Activated T-cell treated with anti-CD3 and anti-CD28 coated beads, Interleukin-2, amount 50 U/mL, for 72 hours (primary cell): ENCODE measurements at places on chromosomes 13 and 19. TPM values are rescaled to one million over a fixed set of nuclear protein-coding genes. Genes with fewer than 3 reads are reported as not detected.
A peak's percentile ranks its signal among the peaks of the same experiment; 100 is the strongest.

GRCh38 chr19:19259741-19260140 lies 13.4 kb downstream of the TM6SF2 start:
- peaks cover 11% of the 10 kb centered on the region for H3K4me1 ChIP-seq
- H3K27ac ChIP-seq = no peak overlapping the region
- H3K36me3 ChIP-seq = no peaks in the 10 kb centered on the region
- no peak overlapping the region for H3K4me3 ChIP-seq
- no peak for DNase-seq

CYP2A13 gene
- total RNA-seq = not detected

BEST2 gene
- not detected for total RNA-seq

ACP7 gene
- not detected for total RNA-seq

- DNase-seq = no peak
- no peak overlapping the region for H3K4me3 ChIP-seq
- H3K27me3 ChIP-seq = peaks cover 38% of the 10 kb centered on the region
- no peaks in the 10 kb centered on the region for H3K4me1 ChIP-seq
Measured at GRCh38 chr13:42753697-42754096, 27.7 kb upstream of the FAM216B start.

- peaks cover 12% of the 10 kb centered on the region for H3K36me3 ChIP-seq
- H3K27ac ChIP-seq = peak within 1 kb of the TSS; percentile 98
Measured at GRCh38 chr19:6737284-6737872, at the start of gene GPR108. TSS of gene GPR108 (minus strand) at chr19:6737580. CDS start at chr19:6737576, 4 bp downstream.

COX7A1 gene
- not detected for total RNA-seq

- no peak overlapping the region for H3K27ac ChIP-seq
- H3K27me3 ChIP-seq = no peaks in the 10 kb centered on the region
- peaks cover 4% of the 10 kb centered on the region for H3K4me1 ChIP-seq
- peaks cover 2% of the 10 kb centered on the region for H3K36me3 ChIP-seq
- H3K4me3 ChIP-seq = no peak overlapping the region
Measured at GRCh38 chr19:58354478-58355030, 1.3 kb upstream of the A1BG start.

DZIP1 gene
- 0.31 TPM for total RNA-seq

DNA sequence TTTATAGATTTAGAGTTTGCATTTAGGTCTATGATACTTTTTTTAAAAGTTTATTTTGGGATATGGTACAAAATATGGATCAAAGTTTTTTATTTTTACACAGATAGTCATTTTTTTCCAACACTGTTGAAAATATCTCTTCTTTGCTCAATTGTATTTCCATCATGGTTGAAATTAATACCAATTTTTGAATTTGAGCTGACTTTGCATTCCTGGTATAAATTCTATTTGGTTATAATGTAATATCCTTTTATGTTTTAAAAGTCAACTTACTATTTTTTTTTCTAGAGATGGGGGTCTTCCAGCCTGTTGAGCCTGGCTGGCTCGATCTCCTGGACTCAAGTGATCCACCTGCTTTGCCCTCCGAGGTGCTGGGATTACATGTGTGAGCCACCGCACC lies 620.1 kb downstream of the OLFM4 start:
- no peaks in the 10 kb centered on the region for H3K4me1 ChIP-seq
- H3K27ac ChIP-seq = no peak overlapping the region
- no peak overlapping the region for H3K4me3 ChIP-seq
- H3K36me3 ChIP-seq = peaks cover 1% of the 10 kb centered on the region

DNA sequence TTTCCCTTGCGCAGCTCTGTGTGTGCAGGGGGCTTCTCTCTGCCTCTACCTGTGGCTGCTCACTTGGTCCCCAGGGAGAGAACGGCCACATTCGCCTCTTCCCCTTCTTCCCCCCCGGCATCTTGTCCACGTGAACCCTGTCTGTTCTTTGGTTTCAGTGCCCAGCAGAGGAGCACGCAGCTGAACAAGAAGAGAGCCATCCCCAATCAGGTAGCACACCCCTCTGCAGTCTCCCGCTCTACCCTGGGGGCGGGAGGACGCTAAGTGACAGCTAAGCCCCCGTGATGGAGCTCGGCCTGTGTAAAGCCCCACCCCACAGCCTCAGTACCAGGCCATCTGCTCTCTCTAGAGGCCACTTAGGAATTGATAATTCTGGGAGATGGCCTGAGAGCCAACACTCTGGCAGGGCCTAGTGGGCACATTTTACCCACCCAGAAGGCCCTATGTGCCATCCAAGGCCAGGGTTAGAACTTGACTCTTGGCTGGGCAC lies 30.2 kb downstream of the TMED1 start:
- no peak for DNase-seq
- peaks cover 18% of the 10 kb centered on the region for H3K36me3 ChIP-seq

DNA sequence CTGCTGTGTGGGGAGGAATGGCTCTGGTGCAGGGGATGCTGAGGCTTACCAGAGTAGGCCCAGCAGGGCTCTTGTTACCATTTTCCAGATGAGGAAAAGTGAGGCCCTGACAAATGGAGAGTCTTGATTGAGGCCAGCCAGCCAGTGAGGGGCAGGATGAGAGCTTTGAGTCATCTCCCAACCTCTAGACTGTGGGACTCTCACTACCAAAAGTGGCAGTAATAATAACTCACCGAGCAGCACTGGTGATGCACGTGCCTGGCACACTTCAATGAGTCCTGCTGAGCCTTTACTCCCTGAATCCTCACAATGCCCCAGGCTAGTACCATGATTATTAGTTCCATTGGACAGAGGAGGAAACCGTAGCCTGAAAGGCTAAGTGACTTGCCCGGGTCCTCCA lies 7.8 kb downstream of the CIC start:
- H3K27ac ChIP-seq = no peak overlapping the region
- H3K4me1 ChIP-seq = peaks cover 50% of the 10 kb centered on the region
- peak; percentile 27 for DNase-seq
- H3K27me3 ChIP-seq = no peaks in the 10 kb centered on the region

DNA sequence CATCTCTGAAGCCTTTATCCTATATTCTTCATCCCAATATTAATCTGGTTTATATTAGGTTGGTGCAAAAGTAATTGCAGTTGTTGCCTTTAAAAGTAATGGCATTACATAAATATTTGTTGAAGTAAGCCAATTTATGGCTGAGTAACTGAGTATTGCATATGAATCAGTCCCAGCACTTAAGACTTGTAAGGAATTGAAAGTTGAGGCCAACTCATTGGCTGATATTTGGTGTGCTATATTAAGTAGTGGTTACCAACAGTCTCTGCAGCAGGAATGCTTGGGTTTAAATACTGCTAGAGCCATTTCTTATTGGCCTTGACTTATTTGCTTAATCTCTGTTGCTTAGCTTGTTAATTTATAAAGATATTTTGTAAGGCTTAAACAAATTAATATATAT lies 460.7 kb downstream of the GPC6 start:
- no peak for DNase-seq
- no peaks in the 10 kb centered on the region for H3K4me1 ChIP-seq
- H3K36me3 ChIP-seq = no peaks in the 10 kb centered on the region
- no peaks in the 10 kb centered on the region for H3K27me3 ChIP-seq
- H3K27ac ChIP-seq = no peak overlapping the region
- H3K4me3 ChIP-seq = no peak overlapping the region

- peaks cover 5% of the 10 kb centered on the region for H3K36me3 ChIP-seq
- peak overlapping the region; percentile 78 for H3K4me3 ChIP-seq
- peaks cover 11% of the 10 kb centered on the region for H3K27me3 ChIP-seq
Measured at GRCh38 chr19:15469513-15470297, 5.4 kb upstream of the RASAL3 start.

DNA sequence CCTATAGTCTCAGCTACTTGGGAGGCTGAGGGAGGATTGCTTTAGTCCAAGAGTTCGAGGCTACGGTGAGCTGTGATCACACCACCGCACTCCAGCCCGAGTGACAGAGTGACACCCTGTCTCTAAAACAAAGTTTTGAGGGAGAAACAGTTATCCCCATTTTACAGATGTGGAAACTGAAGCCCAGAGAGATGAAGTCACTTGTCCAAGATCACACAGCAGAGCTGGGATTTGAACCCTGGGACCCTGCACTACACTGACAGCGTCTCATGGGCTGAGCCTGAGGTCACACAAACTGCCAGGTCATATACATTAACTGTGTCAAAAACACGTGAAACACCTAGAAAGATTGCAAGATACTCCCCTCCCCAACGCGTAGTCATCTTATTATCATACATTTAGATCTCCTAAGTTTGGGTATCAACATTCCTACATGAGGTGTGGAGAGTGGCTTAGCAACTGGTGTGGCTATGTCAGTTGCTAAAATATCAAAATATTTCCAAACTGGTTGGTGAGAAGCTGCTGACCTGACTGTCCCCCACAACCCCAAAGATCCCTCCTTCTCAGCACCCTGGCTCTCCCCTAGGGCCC lies 8.2 kb downstream of the FCGBP start:
- no peak for DNase-seq
- no peak overlapping the region for H3K27ac ChIP-seq
- no peak overlapping the region for H3K4me3 ChIP-seq
- H3K4me1 ChIP-seq = peaks cover 10% of the 10 kb centered on the region
- H3K36me3 ChIP-seq = no peaks in the 10 kb centered on the region
- H3K27me3 ChIP-seq = no peaks in the 10 kb centered on the region

LGI4 gene
- total RNA-seq = 0.72 TPM

- H3K4me1 ChIP-seq = no peaks in the 10 kb centered on the region
- no peaks in the 10 kb centered on the region for H3K27me3 ChIP-seq
- no peak overlapping the region for H3K4me3 ChIP-seq
- DNase-seq = no peak
Measured at GRCh38 chr13:76792731-76793347, 93.4 kb downstream of the KCTD12 start.

DNA sequence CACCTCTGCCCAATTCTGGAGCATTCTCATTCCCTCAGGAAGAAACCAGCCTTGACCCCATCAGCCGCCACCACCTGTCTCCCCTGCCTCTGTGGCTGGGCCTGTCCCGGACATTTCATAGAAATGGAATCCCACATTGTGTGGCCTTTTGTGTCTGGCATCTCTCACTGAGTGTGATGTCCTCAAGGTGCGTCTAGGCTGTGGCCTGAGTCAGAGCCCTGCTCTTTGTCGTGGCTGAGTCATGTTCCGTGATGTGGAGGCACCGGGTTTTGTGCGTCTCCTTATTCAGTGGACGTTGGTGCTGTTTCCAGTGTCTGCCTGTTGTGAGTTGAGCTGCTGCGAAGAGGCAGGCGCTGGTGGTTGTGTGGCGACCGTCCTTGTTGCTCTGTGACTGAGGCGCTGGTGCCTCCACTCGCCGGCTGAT lies 3.5 kb downstream of the FZR1 start:
- H3K27ac ChIP-seq = peak overlapping the region; percentile 87
- H3K36me3 ChIP-seq = peaks cover 10% of the 10 kb centered on the region
- DNase-seq = peak; percentile 38
- H3K27me3 ChIP-seq = no peaks in the 10 kb centered on the region
- peaks cover 55% of the 10 kb centered on the region for H3K4me1 ChIP-seq

DNA sequence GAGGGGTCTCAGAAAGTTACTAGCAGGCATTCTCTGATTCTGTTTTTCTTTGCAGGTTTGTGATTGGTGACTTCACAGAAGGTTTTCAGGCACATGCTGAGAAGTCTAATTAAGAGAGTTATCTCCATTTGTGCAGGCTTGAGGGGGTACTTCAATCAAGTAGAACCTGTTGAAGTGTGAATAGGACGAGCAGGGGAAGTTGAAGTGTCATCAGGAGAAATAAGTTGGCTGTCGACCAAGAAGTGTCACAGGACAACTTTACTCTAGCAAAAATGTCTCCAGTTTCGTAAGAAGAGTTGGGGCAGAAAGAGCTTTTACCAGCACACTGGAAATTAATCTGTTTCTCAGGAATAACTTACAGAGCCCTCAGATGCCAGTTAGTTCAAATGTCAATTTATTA lies 576.5 kb upstream of the SLITRK5 start:
- H3K27me3 ChIP-seq = no peaks in the 10 kb centered on the region
- H3K27ac ChIP-seq = no peak overlapping the region
- no peak overlapping the region for H3K4me3 ChIP-seq
- no peaks in the 10 kb centered on the region for H3K4me1 ChIP-seq
- no peak for DNase-seq
